Lower leg skin (tissue), 4 donors: ENCODE measurements at places on chromosomes 1 and 21. TPM values are rescaled to one million over a fixed set of nuclear protein-coding genes. Genes with fewer than 3 reads are reported as not detected.

- DNase-seq = no peak
Measured at GRCh38 chr1:114559356-114559755, 22.1 kb downstream of the BCAS2 start.

DNA sequence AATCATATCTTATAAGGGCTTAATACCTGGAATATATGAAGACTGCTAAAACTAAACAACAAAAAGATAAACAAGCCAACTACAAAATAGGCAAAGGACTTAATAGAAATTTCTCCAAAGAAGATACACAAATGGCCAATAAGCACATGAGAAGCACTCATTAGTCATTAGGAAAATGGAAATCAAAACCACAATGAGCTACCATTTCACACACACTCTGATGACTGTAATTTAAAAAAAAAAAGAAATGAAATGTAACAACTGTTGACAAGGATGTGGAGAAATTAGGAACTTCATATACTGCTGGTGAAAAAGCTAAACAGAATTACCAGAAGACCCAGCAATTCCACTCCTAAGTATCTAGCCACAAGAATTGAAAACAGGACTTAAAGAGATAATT is 374.2 kb upstream of the ZP4 start:
- no peak for DNase-seq

DNA sequence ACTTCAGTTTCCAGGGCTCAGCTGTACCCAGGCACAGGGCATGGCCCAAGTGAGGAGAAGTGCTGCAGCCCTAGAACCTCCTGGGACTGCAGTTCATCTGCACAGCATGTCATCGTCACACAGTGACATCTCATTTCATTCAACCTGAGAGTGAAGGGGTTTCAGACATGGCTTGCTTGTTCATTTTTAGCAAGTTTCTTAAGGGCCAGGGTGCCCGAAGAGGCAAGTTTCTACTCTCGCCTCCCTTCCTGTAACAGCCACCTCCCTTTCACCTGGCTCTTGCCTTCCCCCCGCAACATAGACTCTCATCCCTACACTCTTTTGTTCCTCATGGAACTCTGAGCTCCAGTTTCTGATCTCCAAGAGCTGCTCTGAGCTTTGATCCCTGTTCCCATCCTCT is 108.1 kb downstream of the C1orf21 start:
- no peak for DNase-seq

GRCh38 chr1:232183802-232184201 is 446.1 kb downstream of the SIPA1L2 start:
- no peak for DNase-seq

The MMEL1 gene
- total RNA-seq = 1.8 TPM
